ENCODE measurements at places on chromosomes 2 and 18.

GRCh38 chr18:25843791-25844190 lies 246.6 kb downstream of the SS18 start:
- no peak overlapping the region for H3K4me3 ChIP-seq
- no peaks in the 10 kb centered on the region for H3K27me3 ChIP-seq
- H3K27ac ChIP-seq, result no peak overlapping the region

GRCh38 chr2:68994864-68995263 lies 18.1 kb upstream of the ANTXR1 start:
- no peak overlapping the region for H3K4me3 ChIP-seq
- no peaks in the 10 kb centered on the region for H3K4me1 ChIP-seq
- DNase-seq, result peak; percentile 19
- H3K36me3 ChIP-seq, result no peaks in the 10 kb centered on the region
- no peaks in the 10 kb centered on the region for H3K27me3 ChIP-seq

DNA sequence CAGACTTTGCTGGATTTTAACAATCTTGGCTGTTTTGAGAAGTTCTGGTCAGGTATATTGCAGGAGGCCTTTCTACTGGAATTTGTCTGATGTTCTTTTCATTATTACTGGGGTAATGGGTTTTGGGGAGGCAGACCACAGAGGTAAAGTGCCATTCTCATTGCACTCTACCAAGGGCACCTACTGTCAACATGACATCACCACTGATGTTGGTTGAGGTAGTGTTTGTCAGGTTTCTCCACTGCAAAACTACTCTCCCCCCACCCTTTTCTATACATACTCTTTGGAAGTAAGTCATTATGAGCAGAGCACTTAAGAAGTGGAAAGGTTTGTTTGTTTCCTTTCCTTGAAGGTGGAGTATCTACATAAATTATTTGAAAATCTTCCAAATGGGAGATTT lies 27.0 kb downstream of the PRKD3 start:
- no peaks in the 10 kb centered on the region for H3K27me3 ChIP-seq
- no peak for DNase-seq

- no peak overlapping the region for H3K27ac ChIP-seq
- no peak for DNase-seq
- no peaks in the 10 kb centered on the region for H3K27me3 ChIP-seq
- no peak overlapping the region for H3K4me3 ChIP-seq
- no peaks in the 10 kb centered on the region for H3K4me1 ChIP-seq
- no peaks in the 10 kb centered on the region for H3K36me3 ChIP-seq
These were observed 126.2 kb downstream of the METTL8 start for GRCh38 chr2:171307560-171307959.

DNA sequence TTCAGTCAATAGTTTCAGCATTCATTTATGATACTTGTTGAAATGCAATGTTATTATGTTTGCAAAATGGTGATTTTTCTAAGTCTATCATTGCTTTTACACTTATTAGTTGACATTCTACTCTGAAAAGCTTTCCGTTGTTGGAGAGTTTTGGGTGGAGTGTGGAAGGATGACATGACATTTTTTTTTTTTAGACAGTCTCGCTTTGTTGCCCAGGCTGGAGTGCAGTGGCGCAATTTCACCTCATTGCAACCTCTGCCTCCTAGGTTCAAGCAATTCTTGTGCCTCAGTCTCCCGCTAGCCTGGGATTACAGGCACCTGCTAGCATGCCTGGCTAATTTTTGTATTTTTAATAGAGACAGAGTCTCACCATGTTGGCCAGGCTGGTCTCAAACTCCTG lies 29.8 kb downstream of the PIKFYVE start:
- no peaks in the 10 kb centered on the region for H3K4me1 ChIP-seq
- no peak overlapping the region for H3K27ac ChIP-seq
- H3K36me3 ChIP-seq, result no peaks in the 10 kb centered on the region
- H3K4me3 ChIP-seq, result no peak overlapping the region
- no peaks in the 10 kb centered on the region for H3K27me3 ChIP-seq

- H3K36me3 ChIP-seq, result no peaks in the 10 kb centered on the region
- H3K4me3 ChIP-seq, result no peak overlapping the region
- H3K27ac ChIP-seq, result no peak overlapping the region
- no peak for DNase-seq
These were observed 245.0 kb downstream of the PTGR3 start for GRCh38 chr18:74963820-74964446.

- no peak overlapping the region for H3K4me3 ChIP-seq
- DNase-seq, result no peak
- H3K4me1 ChIP-seq, result no peaks in the 10 kb centered on the region
- H3K27ac ChIP-seq, result no peak overlapping the region
- H3K27me3 ChIP-seq, result no peaks in the 10 kb centered on the region
- no peaks in the 10 kb centered on the region for H3K36me3 ChIP-seq
These were observed 37.5 kb downstream of the DHRS9 start for GRCh38 chr2:169106563-169107545.

- H3K27me3 ChIP-seq, result no peaks in the 10 kb centered on the region
- no peaks in the 10 kb centered on the region for H3K4me1 ChIP-seq
- no peak overlapping the region for H3K27ac ChIP-seq
- no peak overlapping the region for H3K4me3 ChIP-seq
- H3K36me3 ChIP-seq, result no peaks in the 10 kb centered on the region
These were observed 188.1 kb downstream of the CAMKMT start for GRCh38 chr2:44549856-44550255.

- no peaks in the 10 kb centered on the region for H3K36me3 ChIP-seq
- peak overlapping the region; percentile 49 for H3K4me3 ChIP-seq
- peak; percentile 80 for DNase-seq
- H3K4me1 ChIP-seq, result no peaks in the 10 kb centered on the region
These were observed 143.2 kb downstream of the MEIS1 start for GRCh38 chr2:66578054-66578686.

Measured in uterus (tissue), 4 donors.